ENCODE measurements at places on chromosomes 16 and 17.

GRCh38 chr17:72840019-72840418 is 252.5 kb downstream of the SLC39A11 start:
- no peak for DNase-seq

GRCh38 chr17:18144855-18145254 is 36.3 kb downstream of the MYO15A start:
- no peak for DNase-seq

GRCh38 chr16:57507136-57508034 is 21.1 kb upstream of the DOK4 start:
- no peak for DNase-seq

- DNase-seq: no peak
Measured at GRCh38 chr17:80427366-80428282, 12.7 kb downstream of the ENDOV start.

DNA sequence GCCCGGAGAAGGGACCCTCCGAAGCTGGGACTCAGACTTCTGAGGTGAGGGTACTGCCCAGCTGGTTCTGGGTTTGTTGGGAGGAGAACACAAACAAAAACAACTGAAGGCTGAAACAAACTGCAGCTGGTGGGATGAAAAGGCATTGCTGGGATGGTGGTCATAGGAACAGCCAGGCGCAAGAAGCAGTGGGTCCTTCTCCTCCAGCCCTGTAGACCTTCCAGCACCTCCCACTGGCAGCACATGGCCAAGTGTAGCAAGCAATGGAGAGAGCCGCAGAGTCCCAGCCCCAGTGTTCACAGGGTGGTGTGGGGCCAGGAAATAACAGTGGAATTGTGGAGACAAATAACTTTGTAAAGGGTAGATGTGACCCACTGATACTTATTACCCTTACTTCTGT is 48.7 kb upstream of the FOXJ1 start:
- no peak for DNase-seq

DNA sequence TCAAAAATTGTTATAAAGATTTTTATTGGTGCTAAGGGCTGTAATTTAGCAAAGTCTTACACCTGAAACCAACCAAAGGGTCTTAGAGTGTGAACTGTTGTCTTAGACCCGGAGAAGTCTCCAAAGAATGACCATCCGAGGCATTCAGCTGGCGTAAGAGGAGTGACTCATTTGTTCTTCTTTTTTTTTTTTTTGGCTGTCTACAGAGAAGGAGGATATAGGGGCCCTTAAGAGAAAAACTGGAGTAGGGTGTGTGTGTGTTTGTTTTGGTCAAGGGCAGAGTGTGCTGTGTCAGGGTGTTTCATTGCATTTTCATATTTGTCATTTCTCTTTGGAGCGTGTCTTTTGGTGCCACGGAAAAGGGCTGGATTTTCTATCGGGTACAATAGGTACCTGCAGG is 508.0 kb downstream of the WWOX start:
- DNase-seq: no peak

DNA sequence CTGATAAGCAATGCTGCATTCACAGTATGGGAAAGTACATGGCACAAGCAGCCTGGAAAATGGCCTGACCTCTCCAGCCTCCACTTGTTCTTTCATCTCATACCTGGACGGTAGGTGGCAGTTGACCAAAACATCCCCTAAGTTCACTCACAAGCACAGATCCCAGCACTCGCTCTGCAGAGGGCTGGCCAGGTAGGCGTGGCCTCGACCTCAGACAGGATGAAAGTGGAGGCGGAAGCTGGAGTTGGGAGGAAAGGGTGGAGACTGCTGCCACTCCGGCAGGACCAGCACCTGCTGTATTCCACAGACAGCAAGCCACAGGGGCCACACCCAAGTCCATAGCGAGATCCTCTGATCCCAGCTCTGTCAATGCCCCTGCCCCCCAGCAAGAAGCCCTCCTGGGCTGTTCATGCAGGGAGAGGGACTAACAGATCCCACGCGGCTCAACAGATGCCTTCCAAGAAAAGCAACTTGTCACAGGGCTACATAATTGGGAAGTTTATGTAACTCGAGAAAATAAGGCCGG is 31.3 kb downstream of the ZCCHC14 start:
- DNase-seq: peak; percentile 14

- DNase-seq: no peak
Measured at GRCh38 chr16:77133706-77134105, 57.3 kb upstream of the MON1B start.

DNA sequence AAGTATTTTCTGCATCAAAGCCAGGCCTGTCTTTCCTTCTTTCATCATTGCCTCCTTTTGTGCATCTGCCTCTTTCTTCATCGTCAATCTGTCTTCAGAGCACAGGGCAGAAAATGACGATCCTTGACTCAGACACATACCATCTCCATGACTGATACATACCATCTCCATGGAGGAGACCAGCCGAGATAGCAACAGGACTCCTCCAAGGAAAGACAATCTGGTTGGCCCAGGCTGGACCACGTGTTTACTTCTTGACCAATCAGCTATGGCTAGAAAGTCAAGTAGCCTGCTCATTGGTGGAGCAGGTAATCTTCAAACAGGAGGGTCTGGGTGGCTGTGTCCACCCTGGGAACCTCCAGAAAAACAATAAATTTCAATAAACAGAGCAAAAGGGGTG is 164.6 kb downstream of the CPPED1 start:
- no peak for DNase-seq

GRCh38 chr16:89290472-89290871 is 73.0 kb downstream of the ZNF778 start:
- no peak for DNase-seq

GRCh38 chr17:66515974-66516373 is 213.6 kb downstream of the PRKCA start:
- DNase-seq: no peak

DNA sequence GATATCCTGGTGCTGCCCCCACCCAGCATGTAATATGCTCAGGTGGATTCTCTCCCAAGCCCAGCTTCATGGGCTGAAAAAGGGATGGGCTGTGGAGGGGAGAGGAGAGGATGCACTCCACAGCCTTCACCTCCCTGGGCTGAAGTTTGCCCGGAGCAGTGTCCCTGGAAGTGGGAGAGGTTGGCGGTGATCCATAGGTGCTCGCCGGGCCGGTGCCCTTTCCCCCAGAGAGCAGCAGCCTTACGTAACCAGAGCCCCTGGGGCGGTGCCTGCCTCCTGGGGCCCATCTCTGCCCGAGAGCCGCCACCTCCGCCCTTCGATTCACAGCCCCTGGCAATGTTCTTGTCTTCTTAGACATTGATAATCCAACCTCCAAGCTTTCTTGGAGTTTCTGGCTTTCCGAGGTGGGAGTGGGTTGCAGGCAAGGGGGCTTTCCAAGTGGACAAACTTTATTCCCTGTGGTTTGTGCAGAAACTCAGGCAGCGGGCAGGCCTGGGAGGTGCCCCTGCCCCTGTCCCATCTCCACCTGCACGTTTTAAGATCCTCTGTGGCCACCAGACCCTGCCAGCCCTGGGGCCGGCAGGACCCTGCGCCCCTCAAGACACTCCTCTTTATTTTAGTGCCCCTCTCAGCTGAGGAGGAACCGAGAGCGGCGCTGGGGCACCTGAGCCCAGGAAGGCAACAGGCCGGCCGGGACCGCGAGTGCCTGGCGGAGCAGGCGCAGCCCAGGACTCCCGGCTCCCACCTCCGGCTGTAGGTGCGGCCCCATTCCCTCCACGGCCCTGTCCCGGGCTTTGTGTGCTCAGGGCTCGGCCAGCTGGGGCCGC is 3.1 kb upstream of the WDR90 start:
- DNase-seq: no peak

GRCh38 chr17:46889992-46890564 is 32.9 kb upstream of the GOSR2 start:
- DNase-seq: no peak

GRCh38 chr16:53198933-53199332 is 144.1 kb downstream of the CHD9 start:
- DNase-seq: no peak

- DNase-seq: no peak
Measured at GRCh38 chr17:77304051-77304745, 163.4 kb downstream of the SEC14L1 start.

DNA sequence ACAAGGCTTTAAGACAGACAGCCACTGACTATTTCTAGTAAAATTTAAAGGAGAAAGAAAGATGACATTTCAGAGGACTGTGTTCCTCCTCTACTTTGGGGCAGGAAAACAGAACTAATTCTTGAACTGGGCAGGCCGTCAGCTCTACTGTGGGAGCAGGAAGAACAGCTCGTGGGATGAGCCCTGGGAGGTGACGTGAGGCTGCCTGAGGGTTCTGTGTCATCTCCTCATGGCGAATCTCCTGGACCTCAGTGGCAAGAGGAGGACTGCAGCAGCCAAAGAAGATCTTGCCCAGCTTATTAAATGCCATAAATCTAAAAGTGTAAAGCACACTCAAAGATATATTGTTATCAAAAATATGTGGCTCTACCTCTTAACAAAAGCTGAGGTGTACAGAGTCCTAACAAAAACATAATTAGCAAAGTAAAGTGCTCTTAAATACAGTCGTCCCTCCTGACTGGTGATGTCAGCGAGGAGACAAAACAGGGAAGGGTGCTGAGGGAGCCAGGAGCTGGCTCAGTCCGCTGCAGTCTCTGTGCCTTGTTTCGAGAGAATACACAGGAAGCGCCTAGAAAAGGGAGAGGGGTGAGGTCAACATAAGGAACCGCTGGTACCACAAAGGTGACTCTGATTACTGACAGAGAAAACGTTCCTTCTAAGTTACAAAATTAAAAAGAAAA is 58.0 kb downstream of the CREBBP start:
- DNase-seq: no peak

DNA sequence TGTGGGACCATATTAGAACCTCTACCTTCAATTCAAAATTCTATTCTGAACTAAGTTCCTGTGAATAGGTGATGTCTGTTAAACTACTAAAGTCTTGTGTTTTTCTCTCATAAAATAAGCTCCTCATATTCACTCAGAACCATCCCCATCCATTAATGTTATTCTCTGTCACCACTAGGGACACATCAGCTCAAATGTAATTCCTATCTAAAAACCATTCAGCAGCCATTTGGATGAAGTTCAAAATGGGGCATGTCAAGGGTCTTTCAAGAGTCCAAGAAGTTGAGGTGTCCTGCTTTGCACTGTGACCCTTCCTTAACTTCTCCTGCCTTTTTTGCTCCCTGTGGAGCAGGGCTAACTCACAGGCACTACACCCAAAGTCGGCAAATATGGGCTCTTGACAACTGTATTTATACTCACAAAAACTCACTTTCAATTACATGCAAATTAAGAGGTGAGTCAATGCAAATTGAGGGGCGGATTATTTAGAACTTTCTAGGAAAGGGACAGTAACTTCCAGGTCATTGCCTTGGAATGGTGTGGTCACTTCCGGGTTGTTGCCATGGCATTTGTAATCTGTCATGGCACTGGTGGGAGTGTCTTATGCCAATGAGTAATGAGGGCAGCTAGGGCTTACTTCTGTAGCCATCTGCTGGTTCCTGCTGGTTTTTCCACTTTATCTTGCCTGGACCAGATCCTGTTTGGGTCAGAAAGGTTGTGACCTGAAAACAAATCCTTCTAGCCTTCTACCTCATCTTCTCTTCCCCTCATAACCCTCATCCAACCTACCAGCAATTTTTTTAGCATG is 128.2 kb upstream of the COX10 start:
- DNase-seq: no peak

DNA sequence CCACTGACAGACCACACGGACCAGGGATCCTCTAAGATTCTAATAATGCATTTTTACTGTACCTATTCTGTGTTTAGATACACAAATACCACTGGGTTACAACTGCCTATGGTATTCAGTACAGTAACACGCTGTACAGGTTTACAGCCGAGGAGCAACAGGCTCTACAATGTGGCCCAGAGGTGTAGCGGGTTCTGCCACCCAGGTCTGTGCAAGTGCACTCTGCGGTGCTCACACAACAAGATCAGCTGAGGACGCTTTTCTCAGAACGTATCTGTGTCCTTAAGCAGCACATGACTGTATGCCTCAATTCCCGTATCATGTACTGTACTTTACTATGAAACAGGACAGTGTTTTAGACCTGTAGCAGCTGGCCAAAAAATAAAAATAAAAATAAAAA is 6.5 kb downstream of the ZCCHC14 start:
- no peak for DNase-seq

DNA sequence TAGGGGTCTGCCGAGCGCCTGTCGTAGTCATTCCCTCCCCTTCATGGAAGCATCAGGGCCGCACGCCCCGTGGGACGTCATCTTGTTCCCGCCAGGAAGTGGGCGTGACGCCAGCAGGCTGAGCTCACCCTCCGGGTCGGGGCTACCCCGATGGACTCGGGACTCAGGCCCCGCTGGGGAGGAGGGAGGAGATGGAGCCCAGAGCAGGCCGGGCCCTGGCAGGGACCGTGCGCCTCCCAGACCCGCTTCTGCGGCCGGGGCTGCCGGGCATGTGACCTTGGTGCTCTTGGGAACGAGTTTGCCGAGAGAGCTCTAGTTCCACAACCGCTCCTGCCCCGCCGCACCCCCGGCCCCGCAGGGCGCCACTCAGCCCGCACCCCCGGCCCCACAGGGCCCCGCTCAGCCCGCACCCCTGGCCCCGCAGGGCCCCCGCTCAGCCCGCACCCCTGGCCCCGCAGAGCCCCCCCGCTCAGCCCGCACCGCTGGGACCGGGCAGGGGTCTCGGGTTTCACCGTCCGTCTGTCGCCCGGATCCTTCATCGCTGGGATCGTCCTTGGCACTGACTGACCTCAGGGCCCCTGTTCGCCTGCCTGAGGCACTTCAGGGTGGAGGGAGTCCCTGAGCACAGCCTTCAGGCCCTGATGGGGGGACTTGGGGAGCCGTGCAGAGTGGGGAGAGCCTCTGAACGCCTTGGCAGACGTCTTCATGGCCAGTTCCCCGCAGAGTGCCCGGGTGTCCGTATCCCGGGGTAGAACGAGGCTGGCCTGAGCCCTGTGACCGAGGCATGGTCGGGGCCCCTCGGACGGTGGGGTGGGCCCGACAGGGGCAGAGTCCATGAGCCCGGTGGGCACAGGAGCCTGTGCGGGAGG is 5.8 kb downstream of the CACNA1H start:
- no peak for DNase-seq

DNA sequence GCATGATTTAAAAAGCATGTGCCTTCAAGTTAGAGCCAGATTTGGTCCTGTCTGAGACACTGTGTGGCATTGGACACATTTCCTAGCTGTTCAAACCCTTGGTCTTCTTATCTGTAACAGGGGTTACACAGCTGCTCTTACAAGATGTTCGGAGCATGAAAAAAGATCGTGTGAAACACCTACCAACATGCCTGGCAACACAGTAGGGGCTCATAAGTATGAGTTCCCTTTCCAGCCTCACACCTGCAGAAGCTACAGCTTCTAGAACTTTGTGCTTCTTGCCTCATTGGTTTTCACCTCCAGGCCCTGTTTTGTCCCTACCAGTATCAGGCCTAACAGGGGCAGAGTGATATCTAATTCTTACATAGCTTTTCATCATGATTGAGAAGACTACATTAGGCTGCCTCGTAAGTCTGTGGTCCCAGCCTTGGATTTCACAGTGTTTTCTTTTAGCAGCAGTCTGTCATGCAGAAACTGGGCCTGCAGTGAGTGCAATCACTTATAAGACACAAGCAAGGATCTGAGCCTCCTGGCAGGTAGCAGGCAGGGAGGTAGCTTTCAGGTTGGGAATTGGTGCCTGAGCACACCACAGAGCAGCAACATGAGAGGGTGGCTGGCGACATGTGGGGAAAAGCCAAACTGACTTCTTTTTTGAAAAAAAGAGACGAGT is 78.8 kb downstream of the CCDC182 start:
- no peak for DNase-seq

Measured in activated CD4-positive, alpha-beta T cell treated with anti-CD3 and anti-CD28 coated beads for 4 hours (primary cell).